ENCODE measurements at places on chromosomes 6 and 20. TPM values are rescaled to one million over a fixed set of nuclear protein-coding genes. Genes with fewer than 3 reads are reported as not detected.

The TREML1 gene
- 3.9 TPM for total RNA-seq

- H3K27me3 ChIP-seq = no peaks in the 10 kb centered on the region
- no peak overlapping the region for H3K27ac ChIP-seq
- DNase-seq = no peak
- H3K36me3 ChIP-seq = no peaks in the 10 kb centered on the region
- no peaks in the 10 kb centered on the region for H3K4me1 ChIP-seq
- no peak overlapping the region for H3K4me3 ChIP-seq
Observed at GRCh38 chr6:85275338-85275985, 174.4 kb upstream of the NT5E start.

The ANGPT4 gene
- 1.4 TPM for total RNA-seq

The RGL2 gene
- total RNA-seq = 83.5 TPM

DNA sequence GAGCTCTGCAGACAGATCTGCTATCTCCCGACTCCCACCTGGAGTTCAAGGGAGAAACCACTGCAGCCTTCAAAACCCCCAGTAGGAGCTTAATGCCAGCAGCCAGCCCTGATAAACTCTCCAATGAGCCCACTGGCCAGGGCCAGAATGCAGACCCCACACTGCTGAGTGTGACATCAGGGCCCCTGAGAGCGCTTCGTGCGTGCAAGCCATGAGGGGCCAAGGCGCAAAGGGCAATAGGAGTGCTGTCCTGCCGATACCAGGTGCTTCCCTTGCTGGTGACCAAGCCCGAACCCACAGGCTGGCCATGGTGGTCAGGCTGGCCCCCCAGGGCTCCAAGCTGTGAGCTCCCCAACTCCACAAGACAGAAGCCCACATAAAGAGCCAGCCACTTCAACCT, 33.2 kb upstream of the CST7 start:
- H3K27ac ChIP-seq = no peak overlapping the region
- DNase-seq = no peak
- H3K27me3 ChIP-seq = no peaks in the 10 kb centered on the region
- H3K4me3 ChIP-seq = no peak overlapping the region
